D721Med (cell line): ENCODE measurements at places on chromosomes 12 and 14.

DNA sequence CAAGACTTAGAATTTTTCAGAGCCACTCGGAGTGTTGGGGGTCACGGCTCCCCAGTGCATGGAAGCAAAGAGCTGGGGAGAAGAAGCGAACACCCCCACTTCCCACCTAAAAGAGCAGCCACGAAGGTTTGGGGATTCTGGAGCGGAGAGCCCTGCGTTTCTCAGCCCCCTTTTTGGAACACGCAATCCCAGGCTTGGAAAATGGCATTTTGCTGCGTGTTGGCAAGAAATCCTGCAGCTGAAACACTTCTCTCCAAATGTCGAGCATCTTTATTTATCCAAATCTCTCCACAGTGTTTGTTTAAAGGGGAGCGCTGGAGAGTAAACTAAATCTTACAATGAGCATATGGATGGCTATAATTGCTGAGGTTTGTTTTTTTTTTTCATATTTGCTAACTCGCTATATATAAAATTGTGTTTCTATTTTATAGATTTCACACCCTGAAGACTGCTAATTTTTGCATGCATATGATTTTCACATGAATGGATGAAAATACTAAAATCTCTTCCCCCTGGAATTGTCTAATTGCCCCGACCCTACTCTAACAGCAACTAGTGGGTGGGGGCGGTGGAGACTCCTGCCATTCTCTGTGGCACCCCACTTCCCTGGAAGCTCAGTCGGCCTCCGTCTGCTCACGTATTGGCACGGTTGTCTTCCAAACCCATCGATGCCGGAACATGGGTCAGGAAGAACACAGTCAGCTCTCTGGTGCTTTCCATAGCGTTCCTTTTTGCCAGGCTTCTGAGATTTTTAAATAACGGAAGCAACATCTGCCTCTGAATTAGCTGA is 120.5 kb downstream of the GCH1 start:
- DNase-seq = no peak

DNA sequence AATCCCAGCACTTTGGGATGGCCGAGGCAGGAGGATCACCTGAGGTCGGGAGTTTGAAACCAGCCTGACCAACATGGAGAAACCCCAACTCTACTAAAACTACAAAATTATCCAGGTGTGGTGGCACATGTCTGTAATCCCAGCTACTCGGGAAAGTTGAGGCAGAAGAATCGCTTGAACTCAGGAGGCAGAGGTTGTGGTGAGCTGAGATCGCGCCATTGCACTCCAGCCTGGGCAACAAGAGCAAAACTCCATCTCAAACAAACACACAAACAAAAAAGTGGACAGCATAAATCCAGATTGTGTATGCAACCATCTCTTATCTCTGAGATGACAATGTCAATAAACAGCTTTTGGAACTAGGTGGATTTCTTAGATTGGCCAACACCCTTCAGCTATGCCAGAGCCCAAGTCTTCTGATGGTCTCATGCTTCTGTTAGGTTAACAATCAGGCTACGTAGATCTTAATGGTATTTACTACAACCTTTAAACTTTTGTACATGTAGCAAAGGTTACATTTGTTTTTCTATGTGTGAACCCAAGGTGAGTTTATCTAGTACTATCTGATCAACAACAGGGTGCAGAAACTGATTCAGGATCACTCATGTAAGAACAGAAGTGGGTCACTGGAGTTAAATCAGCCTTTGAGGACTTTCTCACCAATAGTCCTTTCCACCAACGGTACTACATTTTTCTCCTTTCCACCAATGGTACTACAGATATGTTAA is 73.7 kb downstream of the DUSP16 start:
- DNase-seq = no peak

GRCh38 chr14:49196327-49196726 is 389.9 kb downstream of the RPS29 start:
- no peak for DNase-seq

- no peak for DNase-seq
Observed at GRCh38 chr12:14260011-14260993, 105.2 kb upstream of the ATF7IP start.

DNA sequence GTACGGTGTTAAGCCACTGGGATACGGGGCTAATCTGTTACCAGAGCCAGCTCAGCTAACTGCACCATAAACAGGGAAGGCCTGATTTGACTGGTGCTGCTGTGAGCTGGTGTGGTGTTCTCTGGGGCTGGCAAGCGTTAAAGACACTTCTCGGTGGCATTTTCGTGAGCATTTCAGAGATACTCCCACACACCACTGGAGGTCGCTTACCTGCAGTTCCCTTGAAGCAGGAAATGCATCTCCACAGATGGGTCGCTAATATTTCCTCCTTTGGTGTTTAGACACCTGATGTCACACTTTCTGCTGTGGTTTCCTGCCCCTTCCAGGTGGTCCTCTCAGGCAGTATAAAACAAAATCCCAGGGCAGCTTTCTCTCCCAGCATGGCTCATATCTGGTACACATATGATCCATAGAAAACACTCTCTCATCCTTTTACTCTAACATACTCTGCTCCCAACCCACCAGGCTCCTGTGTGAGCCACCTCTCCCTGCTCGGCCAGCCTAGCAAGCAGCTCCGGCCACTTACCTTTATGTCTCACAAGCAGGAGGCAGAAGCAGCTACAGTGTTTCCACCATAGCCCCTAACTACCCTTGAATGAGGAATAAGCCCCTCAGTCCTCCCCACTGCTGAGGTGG is 129.9 kb upstream of the GRIN2B start:
- no peak for DNase-seq

DNA sequence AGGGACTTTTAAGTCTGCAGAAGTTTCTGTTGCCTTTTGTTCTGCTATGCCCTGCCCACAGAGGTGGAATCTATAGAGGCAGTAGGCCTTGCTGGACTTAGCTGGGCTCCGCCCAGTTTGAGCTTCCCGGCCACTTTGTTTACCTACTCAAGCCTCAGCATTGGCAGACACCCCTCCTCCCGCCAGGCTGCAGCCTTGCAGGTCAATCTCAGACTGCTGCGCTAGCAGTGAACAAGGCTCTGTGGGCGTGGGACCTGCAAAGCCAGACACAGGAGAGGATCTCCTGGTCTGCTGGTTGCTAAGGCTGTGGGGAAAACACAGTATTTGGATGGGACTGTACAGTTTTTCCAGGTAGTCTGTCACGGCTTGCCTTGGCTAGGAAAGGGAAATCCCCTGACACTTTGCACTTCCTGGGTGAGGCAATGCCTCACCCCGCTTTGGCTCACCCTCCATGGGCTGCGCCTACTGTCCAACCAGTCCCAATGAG is 43.7 kb downstream of the CCDC59 start:
- DNase-seq = no peak

- DNase-seq = no peak
Observed at GRCh38 chr12:108363565-108363964, 24.5 kb upstream of the CMKLR1 start.

GRCh38 chr12:3527181-3527580 is 36.2 kb downstream of the PRMT8 start:
- DNase-seq = no peak

DNA sequence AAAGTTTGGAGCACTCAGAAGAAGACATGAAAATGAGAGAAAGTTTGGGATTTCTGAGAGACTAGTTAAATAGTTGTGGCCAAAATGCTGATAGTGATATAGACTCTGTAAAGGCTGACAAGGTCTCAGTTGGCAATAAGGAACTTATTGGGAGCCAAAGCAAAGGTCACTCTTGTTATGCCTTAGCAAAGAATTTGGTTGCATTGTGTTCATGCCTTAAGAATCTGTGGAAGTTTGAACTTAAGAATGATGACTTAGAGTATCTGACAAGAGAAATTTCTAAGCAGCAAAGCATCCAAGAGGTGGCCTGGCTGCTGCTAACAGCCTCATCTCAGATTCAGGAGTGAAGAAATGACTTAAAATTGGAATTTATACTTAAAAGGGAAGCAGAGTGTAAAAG is 113.8 kb downstream of the PIK3C2G start:
- no peak for DNase-seq

DNA sequence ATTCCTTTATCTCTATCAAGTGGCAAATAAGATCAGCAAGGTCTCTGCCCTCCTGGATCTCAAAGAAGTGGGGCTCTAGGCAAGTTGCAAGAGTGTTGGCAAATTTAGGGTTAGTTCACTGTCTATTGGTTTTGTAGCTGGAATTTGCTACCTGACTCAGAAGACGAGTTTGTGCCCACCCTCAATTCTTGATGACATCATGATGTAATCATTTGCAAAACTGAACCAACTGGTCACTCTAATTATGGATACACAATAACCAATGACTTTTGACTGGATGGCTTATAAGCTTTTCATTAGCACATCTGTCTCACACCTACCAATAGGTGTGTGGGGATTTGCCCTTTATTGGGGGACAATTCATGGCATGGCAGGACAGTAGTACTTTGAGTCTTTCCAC is 4.6 kb downstream of the TMEM233 start:
- no peak for DNase-seq

- DNase-seq = no peak
Observed at GRCh38 chr14:105247715-105248367, 492 bp upstream of the BTBD6 start.

- no peak for DNase-seq
Observed at GRCh38 chr12:89160716-89161123, 191.6 kb downstream of the DUSP6 start.

DNA sequence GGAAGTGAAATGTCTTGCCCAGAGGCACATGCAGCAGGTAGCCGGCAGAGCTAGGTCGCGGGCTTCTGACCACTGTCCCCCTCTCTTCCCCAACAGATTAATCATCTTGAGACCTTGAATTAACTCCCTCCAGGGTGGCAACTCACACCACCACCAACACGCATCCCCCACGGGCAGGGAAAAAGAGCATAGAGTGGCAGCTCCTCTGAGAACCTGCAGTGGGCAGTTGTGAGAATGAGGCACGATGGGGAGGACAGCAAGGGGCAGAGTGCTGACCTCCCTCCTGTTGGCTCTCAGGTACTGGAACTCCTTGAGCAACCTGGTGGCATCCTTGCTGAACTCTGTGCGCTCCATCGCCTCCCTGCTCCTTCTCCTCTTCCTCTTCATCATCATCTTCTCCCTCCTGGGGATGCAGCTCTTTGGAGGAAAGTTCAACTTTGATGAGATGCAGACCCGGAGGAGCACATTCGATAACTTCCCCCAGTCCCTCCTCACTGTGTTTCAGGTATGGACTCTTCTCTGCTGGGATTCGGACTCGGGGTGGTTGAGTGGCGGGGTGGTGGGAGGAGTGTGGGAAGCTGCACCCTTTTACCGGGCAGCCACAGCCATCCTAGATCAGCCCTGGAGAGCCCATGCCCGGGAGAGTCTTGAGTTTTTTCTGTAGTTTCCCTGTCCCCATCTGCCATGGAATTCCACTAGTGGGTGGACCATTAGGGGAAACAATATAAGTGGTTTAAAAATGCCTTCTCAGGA is 213.3 kb upstream of the FKBP4 start:
- DNase-seq = no peak

GRCh38 chr14:59103396-59103795 is 85.1 kb upstream of the DAAM1 start:
- no peak for DNase-seq

GRCh38 chr12:83807871-83808270 is 1104.7 kb downstream of the SLC6A15 start:
- no peak for DNase-seq

GRCh38 chr14:54606178-54606577 is 39.2 kb downstream of the SAMD4A start:
- DNase-seq = no peak

GRCh38 chr14:90159146-90159545 is 97.2 kb upstream of the PSMC1 start:
- DNase-seq = no peak

GRCh38 chr14:54444681-54445080 is 3.5 kb upstream of the CNIH1 start:
- no peak for DNase-seq

- DNase-seq = no peak
Observed at GRCh38 chr14:51228391-51228790, 11.7 kb upstream of the TMX1 start.

GRCh38 chr12:56143870-56144269 is 8.5 kb upstream of the MYL6B start:
- DNase-seq = no peak

GRCh38 chr12:46675736-46676135 is 150.1 kb downstream of the SLC38A4 start:
- no peak for DNase-seq

- no peak for DNase-seq
Observed at GRCh38 chr14:59566725-59567124, 9.9 kb downstream of the CCDC175 start.

DNA sequence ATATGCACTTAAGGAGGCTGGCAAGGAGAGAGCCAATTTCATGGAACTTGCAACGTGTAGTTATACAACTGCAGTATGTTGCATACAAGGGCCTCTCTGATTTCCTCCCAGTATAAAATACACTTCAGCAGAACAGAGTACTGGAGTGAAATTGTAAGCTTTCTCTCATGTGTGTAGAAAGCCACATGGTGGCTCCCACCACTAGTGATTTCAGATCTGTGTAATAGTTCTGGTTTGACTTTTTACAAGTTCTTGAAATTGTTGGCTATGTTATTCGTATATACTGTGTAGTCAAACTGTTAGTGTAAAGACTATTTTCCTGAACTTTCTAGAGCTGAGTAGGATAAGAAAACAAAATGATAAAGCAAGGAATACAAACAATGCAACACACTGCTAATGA is 16.4 kb upstream of the LMO3 start:
- DNase-seq = no peak

- DNase-seq = no peak
Observed at GRCh38 chr12:44063671-44064070, 227.8 kb downstream of the TMEM117 start.

DNA sequence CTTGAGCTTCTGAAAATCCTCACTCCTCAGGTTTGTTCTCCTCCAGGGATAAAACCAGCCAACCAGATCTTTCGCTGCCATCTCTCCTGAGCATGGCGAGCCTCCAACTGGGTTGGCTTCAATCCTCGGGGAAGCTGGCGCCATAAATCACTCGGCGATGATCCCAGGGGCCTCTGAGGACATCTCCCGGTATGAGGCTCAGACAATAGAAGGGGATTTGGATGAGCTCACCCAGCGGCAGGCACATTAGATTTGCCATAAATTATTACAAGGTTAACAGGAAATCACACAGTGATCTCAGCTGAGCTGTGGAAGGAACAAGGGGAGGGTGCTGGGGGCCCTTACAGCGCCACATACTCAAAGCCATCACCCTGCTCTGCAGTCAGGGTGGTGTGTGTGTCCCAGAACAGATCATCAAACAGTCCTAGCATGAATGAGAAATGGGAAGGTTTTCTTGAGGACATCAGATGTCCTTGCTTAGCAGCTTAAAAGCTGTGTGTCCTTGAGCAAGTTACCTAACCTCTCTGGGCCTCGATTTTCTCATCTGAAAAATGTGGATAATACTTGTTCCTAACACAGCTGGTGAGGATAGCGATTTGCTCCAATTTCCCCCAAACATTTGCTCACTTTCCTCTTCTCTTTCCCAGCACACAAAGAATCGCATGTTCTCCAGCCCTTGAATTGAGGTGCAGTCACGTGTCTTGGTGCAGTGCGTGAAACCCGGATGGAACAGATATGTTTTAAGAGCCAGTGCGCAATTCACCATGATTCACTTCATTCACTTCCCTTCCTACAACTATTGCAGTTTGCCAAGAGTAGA is 142.8 kb downstream of the SCARB1 start:
- peak; percentile 47 for DNase-seq

GRCh38 chr14:105498430-105499255 is 7.6 kb downstream of the TEDC1 start:
- no peak for DNase-seq
